ENCODE measurements at places on chromosomes 16 and 17.
A peak's percentile ranks its signal among the peaks of the same experiment; 100 is the strongest.

- H3K27ac ChIP-seq: peak overlapping the region; percentile 98
- no peaks in the 10 kb centered on the region for H3K36me3 ChIP-seq
- H3K4me3 ChIP-seq: peak overlapping the region; percentile 100
- peaks cover 28% of the 10 kb centered on the region for H3K4me1 ChIP-seq
- no peak for DNase-seq
Observed at GRCh38 chr17:38867968-38868816, 1.7 kb upstream of the LASP1 start.

- H3K27me3 ChIP-seq: no peaks in the 10 kb centered on the region
- no peak overlapping the region for H3K4me3 ChIP-seq
- H3K4me1 ChIP-seq: no peaks in the 10 kb centered on the region
- H3K36me3 ChIP-seq: no peaks in the 10 kb centered on the region
- no peak for DNase-seq
- no peak overlapping the region for H3K27ac ChIP-seq
Observed at GRCh38 chr16:51184702-51185433, 33.8 kb upstream of the SALL1 start.

GRCh38 chr17:56416682-56417351 lies 176.7 kb upstream of the NOG start:
- no peak overlapping the region for H3K4me3 ChIP-seq
- no peak for DNase-seq
- H3K36me3 ChIP-seq: no peaks in the 10 kb centered on the region
- H3K4me1 ChIP-seq: no peaks in the 10 kb centered on the region

DNA sequence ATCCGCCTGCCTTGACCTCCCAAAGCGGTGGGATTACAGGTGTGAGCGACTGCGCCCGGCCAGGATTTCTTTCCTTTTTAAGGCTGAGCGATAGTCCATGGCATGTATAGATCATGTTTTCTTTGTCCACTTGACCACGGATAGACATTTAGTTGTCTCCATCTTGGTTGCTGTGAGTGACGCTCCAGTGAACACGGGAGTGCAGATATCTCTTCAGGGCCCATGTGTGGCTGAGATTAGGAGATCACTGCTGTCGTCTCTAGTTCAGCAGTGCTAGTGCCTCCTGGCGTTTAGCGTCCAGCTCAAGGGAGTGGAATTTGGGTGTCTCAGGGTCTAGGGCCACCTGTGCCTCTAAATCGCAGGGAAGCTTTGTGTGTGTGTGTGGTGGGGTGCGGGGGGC lies 41.5 kb downstream of the ABCC1 start:
- peaks cover 39% of the 10 kb centered on the region for H3K4me1 ChIP-seq
- H3K27ac ChIP-seq: peak overlapping the region; percentile 93
- H3K36me3 ChIP-seq: peaks cover 4% of the 10 kb centered on the region

DNA sequence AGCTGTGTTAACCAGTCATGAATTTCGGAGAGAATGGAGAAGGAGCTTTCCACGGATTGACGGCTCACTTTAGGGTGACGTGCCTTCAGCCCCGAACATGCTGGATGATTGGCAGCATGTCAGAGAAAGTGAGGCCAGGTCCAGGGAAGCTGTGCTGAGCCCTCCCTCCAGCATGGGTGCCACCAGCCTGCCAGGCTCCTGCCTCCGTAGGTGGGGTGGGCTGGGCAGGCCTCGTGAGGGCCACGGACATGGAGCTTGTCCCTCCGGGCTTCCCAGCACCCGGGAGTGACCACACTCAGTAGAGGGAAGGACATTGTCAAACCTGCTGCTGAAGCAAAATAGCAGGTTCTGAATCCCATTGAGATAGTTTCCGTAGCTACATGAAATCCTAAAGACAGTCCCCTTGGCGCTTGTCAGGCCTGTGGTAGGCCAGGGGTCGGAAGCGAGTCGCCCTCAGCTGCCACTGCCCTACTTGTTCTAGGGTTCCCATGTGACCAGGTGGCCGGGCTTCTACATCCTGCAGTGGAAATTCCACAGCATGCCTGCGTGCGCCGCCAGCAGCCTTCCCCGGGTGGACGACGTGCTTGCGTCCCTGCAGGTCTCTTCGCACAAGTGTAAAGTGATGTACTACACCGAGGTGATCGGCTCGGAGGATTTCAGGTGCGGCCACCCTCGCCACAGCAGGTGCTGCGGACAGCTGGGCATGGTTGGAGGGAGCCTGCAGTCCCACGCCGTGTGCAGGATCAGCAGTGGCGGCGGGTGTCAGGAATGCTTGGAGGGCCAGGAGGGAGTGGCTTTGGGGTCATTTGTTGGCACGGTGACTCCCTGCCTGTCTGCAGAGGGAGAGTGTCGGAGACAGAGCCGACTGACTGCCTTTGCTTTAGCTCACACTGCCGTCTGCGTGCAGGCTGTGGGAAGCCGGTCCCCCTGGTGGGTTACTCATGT lies 72.3 kb downstream of the SEC14L1 start:
- H3K36me3 ChIP-seq: peaks cover 67% of the 10 kb centered on the region
- no peaks in the 10 kb centered on the region for H3K27me3 ChIP-seq
- H3K4me1 ChIP-seq: peaks cover 11% of the 10 kb centered on the region
- no peak for DNase-seq

DNA sequence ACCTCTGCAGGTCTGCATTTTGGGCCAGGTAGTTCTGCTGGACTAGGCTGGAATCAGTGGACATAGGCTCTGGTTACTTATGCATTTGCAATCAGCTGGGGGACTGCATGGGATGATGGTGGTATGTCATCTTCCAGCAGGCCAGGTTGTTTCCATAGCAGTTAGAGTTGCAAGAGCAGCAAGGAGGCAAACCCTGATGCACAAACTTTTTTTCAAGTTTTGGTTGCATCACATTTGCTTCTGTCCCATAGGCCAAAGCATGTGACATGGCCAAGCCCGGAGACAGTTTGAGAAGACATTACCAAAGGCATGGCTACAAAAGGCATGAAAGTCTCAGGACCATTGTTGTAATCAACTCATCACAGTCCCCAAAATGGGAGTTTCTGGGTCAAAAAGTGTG lies 58.2 kb downstream of the PRKCB start:
- H3K27me3 ChIP-seq: no peaks in the 10 kb centered on the region
- H3K4me3 ChIP-seq: no peak overlapping the region
- DNase-seq: no peak

GRCh38 chr16:84500531-84500930 lies 3.9 kb downstream of the MEAK7 start:
- no peaks in the 10 kb centered on the region for H3K27me3 ChIP-seq
- no peak overlapping the region for H3K27ac ChIP-seq
- peaks cover 10% of the 10 kb centered on the region for H3K36me3 ChIP-seq
- no peak overlapping the region for H3K4me3 ChIP-seq

All from thoracic aorta (tissue), 2 donors.